ENCODE measurements at places on chromosomes 11 and 22.

GRCh38 chr11:116989184-116989583, 109.0 kb downstream of the SIK3 start:
- DNase-seq: no peak

DNA sequence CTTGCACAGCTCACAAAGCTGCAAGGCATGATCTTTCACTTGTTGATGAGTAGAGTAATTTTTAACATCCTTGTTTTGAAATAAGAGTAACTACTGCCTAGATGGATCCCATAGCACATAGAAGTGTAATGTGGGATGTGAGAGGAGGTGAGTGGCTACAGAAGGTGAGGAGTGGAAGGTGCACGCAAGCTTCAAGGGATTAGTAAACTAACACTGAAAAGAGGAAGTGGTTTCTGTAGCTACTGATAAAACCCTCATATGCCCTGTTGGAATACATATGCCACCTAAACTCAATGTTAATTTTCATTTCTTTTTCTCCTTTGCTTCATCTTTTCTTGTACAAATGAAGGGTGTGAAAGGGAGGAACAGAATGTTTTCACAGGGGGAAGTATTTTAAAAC, 22.0 kb upstream of the CTSC start:
- DNase-seq: no peak

DNA sequence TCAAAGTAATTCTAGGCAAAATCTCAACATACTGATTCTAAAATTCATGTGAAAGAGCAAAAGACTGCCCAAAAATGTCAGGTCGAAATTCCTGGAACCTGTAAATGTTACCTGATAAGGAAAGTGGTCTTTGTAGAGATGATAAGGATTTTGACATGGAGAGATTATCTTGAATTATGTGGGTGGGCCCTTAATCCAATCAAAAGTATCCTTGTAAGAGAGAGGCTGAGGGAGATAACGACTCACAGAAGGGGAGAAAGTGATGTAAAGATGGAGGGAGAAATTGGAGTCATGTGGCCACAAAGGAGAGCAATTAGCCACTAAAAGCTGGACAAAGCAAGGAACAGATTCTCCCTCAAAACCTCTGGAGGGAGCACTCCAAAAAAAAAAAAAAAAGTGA, 20.5 kb downstream of the RRM1 start:
- DNase-seq: no peak

- DNase-seq: no peak
Measured at GRCh38 chr22:43110444-43110926, at the start of gene BIK. Gene BIK (plus strand): TSS chr22:43110750. CDS start chr22:43124023, 13,273 bp downstream.

DNA sequence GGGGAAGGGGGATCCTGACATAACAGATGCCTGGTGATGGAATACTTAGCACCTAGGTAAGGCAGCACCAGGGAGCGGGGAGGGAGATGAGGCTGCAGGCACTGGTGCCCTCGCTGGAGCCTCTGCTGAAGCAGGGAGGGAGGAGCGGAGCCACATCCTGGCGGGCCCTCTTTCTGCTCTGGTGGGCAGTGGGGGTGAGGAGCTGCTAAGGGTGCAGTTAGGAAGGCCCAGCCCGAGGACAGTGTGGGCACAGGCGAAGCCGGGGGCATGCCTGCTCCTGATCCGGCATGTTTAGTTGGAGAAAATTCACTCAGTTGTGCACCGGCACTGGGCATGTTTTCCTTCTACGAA, 83.9 kb downstream of the MED15 start:
- no peak for DNase-seq

DNA sequence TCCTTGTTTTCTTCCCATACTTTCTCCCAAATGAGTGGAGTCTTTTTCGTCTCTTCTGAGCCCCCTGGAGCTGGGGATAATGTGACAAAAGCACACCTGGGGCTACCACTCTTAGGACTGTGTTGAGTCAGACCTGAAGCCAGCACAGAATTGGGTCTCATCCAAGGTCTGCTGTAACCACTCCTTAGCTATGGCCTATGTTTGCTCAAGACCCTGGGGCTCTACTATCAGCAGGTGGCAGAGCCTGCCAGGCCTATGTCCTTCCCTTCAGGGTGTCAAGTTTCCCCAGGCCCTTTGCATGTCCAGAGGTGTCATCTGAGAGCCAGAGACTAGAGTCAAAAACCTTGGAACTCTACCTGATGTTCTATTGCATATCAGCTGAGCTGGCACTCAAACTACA, 335.7 kb downstream of the DDX10 start:
- no peak for DNase-seq

GRCh38 chr11:101583251-101584128, at the start of gene TRPC6:
Gene TRPC6 (minus strand): TSS chr11:101584007. CDS start chr11:101583503, 504 bp downstream.
- DNase-seq: no peak

GRCh38 chr11:46469926-46470325, 78.3 kb upstream of the CHRM4 start:
- no peak for DNase-seq

DNA sequence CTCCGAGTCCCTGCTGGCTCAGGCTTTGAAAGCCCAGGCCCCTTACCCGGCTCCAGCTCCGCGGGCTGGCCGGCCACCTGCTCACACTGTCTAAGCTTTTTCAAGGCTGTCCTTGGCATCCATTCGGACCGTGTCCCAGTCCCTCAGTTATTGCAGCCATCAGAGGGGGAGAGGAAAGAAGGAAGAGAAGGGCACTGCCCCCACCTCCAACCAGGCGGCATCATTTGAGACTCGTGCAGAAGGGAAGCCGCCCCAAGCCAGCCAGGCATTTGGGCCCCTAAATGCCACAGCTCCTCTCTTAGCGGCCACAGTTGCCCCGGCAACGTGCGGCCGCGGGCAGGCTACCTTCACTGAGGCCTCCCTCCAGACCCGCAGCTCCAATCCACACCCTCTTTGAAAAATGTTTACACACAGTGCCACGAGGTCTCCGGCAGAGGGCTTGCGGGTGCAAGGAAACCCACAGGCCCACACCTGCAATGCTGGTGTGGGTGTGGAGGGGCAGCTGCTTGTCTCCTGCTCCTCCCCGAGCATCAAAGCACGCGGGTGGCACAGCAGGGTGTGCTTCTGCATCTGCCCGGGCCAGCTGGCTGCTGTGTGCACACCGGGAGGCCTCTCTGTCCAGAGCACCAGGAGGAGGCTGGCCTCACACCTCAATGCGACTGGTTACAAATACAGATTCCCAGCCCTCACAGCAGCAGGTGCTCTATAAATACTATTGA, 124.4 kb downstream of the CTTN start:
- DNase-seq: no peak

All from HFF-Myc (cell line).